ENCODE measurements at places on chromosomes 7 and 10. TPM values are rescaled to one million over a fixed set of nuclear protein-coding genes. Genes with fewer than 3 reads are reported as not detected.
A peak's percentile ranks its signal among the peaks of the same experiment; 100 is the strongest.

GRCh38 chr7:80760292-80760691, 121.8 kb downstream of the CD36 start:
- DNase-seq: no peak

GRCh38 chr7:130069179-130069977, 956 bp upstream of the KLHDC10 start:
- DNase-seq: peak; percentile 44

- DNase-seq: no peak
These were observed 249.8 kb downstream of the PTEN start for GRCh38 chr10:88113232-88113631.

GRCh38 chr10:6346631-6347030, 143.9 kb downstream of the PFKFB3 start:
- DNase-seq: no peak

DNA sequence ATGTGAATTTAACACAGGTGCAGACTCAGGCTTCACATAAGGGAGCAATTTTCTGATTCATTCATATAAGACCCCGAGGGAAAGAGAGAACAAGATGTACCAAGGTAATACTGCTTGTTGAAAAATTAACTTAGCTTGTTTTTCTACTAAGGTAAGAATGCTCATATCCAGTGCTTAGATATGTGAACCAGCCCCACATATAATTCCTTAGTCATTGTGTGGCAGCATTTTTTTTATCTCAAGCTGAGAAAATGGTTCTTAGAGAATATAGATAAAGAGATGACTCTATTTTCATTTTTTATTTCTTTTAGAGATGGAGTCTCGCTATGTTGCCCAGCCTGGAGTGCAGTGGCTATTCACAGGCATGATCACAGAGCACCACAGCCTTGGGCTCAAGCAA, 121.8 kb upstream of the SEM1 start:
- DNase-seq: no peak

- no peak for DNase-seq
These were observed 176.1 kb upstream of the PFKP start for GRCh38 chr10:2891073-2891769.

INHBA gene
- total RNA-seq: not detected

HMX2 gene
- not detected for total RNA-seq

TMEM120A gene
- 4.1 TPM for total RNA-seq

HTR5A gene
- not detected for total RNA-seq

SLC25A13 gene
- total RNA-seq: 47.3 TPM
